ENCODE measurements at places on chromosomes 6 and 20.

DNA sequence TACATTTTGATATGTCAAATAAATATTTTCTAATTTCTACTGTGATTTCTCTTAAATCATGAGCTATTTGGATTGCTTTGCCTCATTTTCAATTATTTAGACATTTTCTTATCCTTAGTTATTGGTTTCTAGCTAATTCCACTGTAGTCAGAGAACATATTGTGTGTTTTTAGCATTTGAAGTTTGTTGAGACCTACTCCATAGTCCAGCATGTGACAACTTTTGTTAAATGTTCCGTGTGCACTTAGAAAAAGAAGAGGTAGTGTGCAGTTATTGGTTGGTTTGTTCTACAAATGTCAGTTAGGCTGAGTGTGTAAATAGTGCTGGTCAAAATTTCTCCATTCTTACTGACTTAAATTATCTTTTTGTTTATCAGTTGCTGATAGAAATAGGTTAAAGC lies 138.8 kb downstream of the BCAS1 start:
- peaks cover 18% of the 10 kb centered on the region for H3K4me1 ChIP-seq
- H3K36me3 ChIP-seq = no peaks in the 10 kb centered on the region
- no peaks in the 10 kb centered on the region for H3K27me3 ChIP-seq
- no peak for DNase-seq
- H3K27ac ChIP-seq = no peak overlapping the region

DNA sequence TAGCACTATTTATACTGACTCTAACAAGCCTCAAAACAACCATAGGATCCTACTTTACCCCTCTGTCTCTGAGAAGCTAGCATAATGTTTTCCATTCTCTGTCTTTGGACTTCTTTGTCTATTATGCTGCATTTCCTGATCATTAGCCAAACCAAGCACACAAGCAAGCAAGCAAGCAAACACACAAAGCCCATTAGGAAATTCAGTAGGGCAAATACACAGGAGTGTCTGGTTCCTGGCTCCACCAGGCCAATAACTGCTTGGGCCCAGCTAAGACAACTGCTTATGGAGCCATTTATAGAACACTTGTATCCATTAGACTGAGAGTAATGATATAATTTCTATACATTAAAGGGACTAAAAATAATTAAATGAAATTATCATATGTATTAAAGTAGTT lies 952.9 kb upstream of the EPHA7 start:
- H3K36me3 ChIP-seq = no peaks in the 10 kb centered on the region
- H3K27ac ChIP-seq = no peak overlapping the region
- no peak overlapping the region for H3K4me3 ChIP-seq
- no peaks in the 10 kb centered on the region for H3K4me1 ChIP-seq
- DNase-seq = no peak

GRCh38 chr20:50844430-50845100 lies 49.7 kb downstream of the BCAS4 start:
- H3K27me3 ChIP-seq = no peaks in the 10 kb centered on the region
- no peak for DNase-seq
- H3K4me1 ChIP-seq = peaks cover 51% of the 10 kb centered on the region
- peak overlapping the region; percentile 11 for H3K27ac ChIP-seq

GRCh38 chr6:169692516-169692915 lies 9.3 kb downstream of the WDR27 start:
- H3K27ac ChIP-seq = no peak overlapping the region
- no peak for DNase-seq
- peaks cover 4% of the 10 kb centered on the region for H3K36me3 ChIP-seq
- no peak overlapping the region for H3K4me3 ChIP-seq
- no peaks in the 10 kb centered on the region for H3K27me3 ChIP-seq
- H3K4me1 ChIP-seq = no peaks in the 10 kb centered on the region

DNA sequence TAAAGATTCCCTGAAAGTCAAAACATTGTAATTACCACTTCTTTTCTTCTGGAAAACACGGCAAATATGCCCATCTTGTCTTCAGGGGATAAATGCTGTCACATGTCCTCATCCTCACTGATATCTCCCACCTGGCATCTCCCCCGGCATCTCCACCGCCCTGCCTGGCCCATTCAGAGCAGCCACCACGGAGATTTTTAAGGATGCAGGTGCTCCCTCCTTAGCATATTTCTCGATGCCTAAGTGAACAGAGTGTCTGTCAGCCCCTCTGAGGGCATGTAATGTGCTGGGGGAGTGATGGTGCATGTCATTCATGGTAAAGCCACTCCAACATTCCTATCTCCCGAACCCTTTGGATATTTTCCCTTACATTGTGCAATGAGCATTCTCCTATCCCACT lies 215.5 kb downstream of the PREX1 start:
- no peak overlapping the region for H3K27ac ChIP-seq
- no peaks in the 10 kb centered on the region for H3K27me3 ChIP-seq
- no peaks in the 10 kb centered on the region for H3K36me3 ChIP-seq
- H3K4me3 ChIP-seq = no peak overlapping the region

DNA sequence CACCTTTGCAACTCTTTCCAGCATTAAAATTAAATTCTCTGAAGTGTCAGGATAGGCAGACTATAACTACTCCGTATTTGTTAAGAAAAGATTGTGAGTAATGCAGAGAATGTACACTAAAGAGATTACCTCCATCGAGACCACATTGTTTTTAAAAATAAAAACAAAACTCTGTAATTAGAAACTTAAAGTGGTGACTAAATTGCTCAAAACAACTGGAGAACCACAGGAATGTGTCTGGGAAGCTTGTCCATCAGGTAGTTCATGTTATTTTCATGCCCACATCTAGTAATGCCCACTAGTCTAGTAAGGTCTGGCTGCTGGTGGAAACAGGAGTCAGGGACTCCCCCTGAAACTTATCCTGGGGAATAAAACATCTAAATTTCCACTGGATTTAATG lies 103.0 kb upstream of the FOXQ1 start:
- no peaks in the 10 kb centered on the region for H3K27me3 ChIP-seq
- no peaks in the 10 kb centered on the region for H3K36me3 ChIP-seq
- no peak overlapping the region for H3K27ac ChIP-seq
- H3K4me3 ChIP-seq = no peak overlapping the region

DNA sequence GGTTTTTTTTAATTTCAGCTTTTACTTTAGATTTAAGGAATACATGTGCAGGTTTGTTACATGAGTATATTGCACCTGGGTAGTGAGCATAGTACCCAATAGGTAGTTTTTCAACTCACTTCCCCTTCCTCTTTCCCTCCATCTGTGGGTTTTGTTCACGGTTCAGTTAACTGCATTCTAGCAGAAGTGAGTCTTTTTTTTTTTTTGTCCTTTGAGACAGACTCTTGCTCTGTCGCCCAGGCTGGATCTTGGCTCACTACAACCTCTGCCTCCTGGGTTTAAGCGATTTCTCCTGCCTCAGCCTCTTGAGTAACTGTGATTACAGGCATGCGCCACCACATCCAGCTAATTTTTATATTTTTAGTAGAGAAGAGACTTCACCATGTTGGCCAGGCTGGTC lies 8.7 kb downstream of the UBR2 start:
- DNase-seq = no peak
- H3K4me3 ChIP-seq = no peak overlapping the region
- peaks cover 27% of the 10 kb centered on the region for H3K4me1 ChIP-seq

- no peak overlapping the region for H3K4me3 ChIP-seq
- DNase-seq = no peak
- peaks cover 13% of the 10 kb centered on the region for H3K4me1 ChIP-seq
- H3K36me3 ChIP-seq = peaks cover 30% of the 10 kb centered on the region
- no peaks in the 10 kb centered on the region for H3K27me3 ChIP-seq
- no peak overlapping the region for H3K27ac ChIP-seq
Measured at GRCh38 chr6:158634695-158635426, 9.7 kb downstream of the DYNLT1 start.

- no peak overlapping the region for H3K4me3 ChIP-seq
- peaks cover 5% of the 10 kb centered on the region for H3K27me3 ChIP-seq
Measured at GRCh38 chr20:46438156-46438750, 31.8 kb upstream of the ELMO2 start.

DNA sequence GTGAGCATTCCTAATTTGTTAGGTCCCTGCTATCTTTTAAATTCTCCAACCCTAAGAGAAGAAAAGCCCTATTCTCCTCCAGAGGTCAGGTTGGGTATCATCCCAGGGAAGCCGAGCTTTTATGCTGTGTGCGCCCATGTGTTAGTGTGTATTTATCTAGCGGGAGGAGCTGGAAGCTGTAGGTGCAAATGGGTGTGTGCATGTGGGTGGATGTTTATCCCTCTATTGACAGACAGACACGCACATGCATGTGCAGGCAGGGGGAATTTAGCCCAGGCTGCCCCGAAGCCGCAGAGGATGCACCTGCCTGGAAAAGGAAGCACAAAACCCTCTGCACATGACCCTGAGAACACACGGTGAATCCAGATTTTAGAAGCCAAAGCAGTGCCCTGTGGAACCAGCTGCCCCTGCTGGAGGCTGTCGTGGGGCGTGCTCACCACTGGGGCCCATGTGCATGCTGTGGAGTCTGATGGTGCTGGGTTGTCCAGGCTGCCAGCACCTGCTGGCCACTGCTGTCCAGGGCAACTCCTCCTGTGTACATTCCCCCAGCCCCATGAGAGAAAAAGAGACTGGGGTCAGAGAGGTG lies 397.5 kb downstream of the TAF4 start:
- no peak overlapping the region for H3K27ac ChIP-seq
- H3K36me3 ChIP-seq = no peaks in the 10 kb centered on the region
- no peak for DNase-seq

DNA sequence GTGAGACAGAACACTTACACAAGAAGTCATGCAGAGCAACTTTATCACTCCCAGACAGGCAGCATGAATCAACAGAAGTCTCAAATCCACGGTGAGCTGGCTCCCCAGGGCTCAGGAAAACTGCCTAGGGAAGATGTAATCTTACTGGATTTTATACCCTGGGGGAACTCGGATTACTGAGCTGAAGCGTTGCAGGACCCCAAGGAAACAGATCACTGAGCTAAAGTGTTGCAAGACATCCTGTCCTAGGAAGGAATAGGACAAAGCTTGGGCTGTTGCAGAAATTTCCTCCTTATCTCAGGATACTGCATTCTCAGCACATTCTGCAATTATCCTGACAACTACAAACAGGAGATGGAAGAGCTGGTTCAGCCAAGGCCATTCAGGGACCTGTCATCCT lies 224.8 kb downstream of the TFAP2A start:
- H3K27me3 ChIP-seq = peaks cover 5% of the 10 kb centered on the region
- no peak for DNase-seq
- no peak overlapping the region for H3K4me3 ChIP-seq
- H3K27ac ChIP-seq = no peak overlapping the region

DNA sequence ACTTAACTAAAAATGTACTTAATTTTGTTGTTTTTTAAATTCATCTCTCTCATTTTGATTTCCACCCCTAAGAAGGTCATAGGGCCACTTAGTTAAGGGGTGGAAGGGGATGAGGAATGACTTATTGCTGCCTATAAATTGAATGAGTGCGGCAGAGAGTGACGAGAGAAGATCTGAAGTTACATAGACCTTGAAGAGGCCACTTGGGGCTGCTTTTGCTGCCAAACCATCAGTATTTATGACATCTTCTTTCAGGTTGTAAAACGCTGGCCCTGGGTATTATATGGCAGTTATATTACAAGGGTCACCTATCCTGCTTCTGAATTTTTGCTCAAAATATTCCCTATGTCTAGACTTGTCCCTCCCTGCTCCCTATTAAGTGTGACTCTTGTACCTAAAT lies 119.6 kb upstream of the RIMS1 start:
- H3K27ac ChIP-seq = no peak overlapping the region
- no peaks in the 10 kb centered on the region for H3K36me3 ChIP-seq
- no peak for DNase-seq

GRCh38 chr6:28807682-28808280 lies 116.0 kb downstream of the TRIM27 start:
- H3K4me1 ChIP-seq = no peaks in the 10 kb centered on the region
- H3K4me3 ChIP-seq = no peak overlapping the region
- no peak for DNase-seq
- no peaks in the 10 kb centered on the region for H3K36me3 ChIP-seq

DNA sequence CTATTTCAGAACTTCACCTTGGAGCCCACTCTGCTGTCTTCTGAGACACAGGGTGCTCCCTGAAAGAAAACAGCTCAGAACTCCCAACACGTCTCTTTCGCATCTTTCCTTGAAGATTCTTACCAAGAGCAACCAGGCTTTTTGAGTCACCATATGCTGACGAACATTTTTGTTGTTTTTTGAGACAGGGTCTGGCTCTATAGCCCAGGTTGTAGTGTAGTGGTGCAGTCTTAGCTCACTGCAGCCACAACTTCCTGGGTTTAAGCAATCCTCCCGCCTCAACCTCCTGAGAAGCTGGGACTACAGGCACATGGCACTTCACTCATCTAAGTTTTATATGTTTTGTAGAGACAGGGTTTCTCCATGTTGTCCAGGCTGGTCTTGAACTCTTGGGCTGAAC lies 68.5 kb downstream of the TRMT11 start:
- H3K4me1 ChIP-seq = peaks cover 16% of the 10 kb centered on the region
- H3K4me3 ChIP-seq = no peak overlapping the region
- H3K27me3 ChIP-seq = no peaks in the 10 kb centered on the region
- H3K36me3 ChIP-seq = no peaks in the 10 kb centered on the region

- no peak for DNase-seq
- H3K27ac ChIP-seq = peak overlapping the region; percentile 100
- H3K4me3 ChIP-seq = peak overlapping the region; percentile 72
- peaks cover 20% of the 10 kb centered on the region for H3K36me3 ChIP-seq
Measured at GRCh38 chr6:35686873-35687555, 1.7 kb downstream of the FKBP5 start.

GRCh38 chr6:14037402-14038277 lies 79.9 kb upstream of the CD83 start:
- H3K27me3 ChIP-seq = peaks cover 15% of the 10 kb centered on the region
- no peak overlapping the region for H3K27ac ChIP-seq
- H3K36me3 ChIP-seq = no peaks in the 10 kb centered on the region
- peaks cover 15% of the 10 kb centered on the region for H3K4me1 ChIP-seq
- H3K4me3 ChIP-seq = no peak overlapping the region

DNA sequence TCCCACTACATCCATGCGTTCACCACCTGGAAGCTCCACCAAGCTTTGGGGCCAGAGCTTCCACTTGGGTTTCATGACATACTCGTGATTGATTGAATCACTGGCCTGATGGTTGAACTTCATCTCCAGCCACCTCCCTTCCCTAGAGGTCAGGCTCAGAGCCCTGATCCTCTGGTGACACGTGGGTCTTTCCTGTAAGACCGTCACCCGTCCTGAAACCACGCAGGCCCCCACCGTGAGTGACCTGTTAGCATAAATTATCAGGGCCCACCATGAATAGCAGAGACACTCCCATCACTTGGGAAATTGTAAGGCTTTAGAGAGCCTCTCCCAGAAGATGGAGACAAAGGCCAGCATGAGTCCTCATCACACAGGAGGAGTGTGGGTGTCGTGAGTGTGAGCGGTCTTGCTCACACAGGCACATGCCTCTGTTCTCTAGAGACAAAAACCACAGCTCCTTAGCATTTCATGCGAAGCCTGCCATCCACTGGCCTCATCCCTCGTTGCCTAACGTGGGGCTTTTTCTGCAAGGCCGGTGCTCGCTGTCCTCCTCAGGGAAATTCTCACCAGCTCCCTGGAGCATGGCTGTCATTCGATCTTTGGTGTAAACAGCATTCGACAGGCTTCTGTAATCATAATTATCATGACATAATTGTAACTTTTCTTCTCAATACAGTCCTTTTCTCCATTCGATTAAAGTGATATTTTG lies 65.1 kb upstream of the DUSP22 start:
- H3K4me1 ChIP-seq = peaks cover 15% of the 10 kb centered on the region
- H3K36me3 ChIP-seq = no peaks in the 10 kb centered on the region
- DNase-seq = no peak
- H3K27ac ChIP-seq = no peak overlapping the region
- H3K27me3 ChIP-seq = peaks cover 15% of the 10 kb centered on the region
